Hypothalamus (tissue), 51 donors: ENCODE measurements at places on chromosomes 7 and 10.
A peak's percentile ranks its signal among the peaks of the same experiment; 100 is the strongest.

DNA sequence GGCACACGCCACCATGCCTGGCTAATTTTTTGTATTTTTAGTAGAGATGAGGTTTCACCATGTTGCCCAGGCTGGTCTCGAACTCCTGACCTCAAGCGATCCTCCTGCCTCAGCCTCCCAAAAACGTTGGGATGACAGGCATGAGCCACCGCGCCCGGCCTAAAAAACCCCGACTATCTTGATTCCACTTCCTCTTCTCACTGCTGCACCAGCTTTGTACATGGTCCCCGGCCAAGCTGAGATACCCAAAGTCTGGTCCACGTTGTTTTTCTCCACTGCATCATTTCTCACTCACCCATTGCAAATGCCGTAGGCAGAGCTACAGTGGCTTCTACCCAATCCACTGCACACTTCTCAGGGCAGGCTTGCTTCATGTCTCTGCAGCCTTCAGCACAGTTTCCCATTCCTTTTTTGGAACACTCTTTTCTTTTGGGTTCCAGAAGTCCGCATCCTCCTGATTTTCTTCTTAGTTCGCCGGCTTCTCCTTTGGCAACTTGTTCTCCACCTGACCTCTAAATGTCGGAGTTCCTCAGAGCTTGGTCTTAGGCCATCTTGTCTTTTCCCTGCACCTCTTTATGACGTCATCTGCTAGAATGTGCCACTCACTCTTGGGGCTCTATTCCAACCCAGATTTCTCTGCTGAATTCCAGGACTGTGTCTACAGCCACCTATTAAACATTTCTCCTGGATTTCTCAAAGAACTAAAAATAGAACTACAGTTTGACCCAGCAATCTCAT, 6.0 kb upstream of the GNB2 start:
- no peak for DNase-seq

GRCh38 chr7:64618785-64619456, 47.0 kb upstream of the ZNF107 start:
- DNase-seq = no peak

- DNase-seq = no peak
Measured at GRCh38 chr10:100163704-100164621, 21.9 kb downstream of the ERLIN1 start.

- no peak for DNase-seq
Measured at GRCh38 chr7:28296571-28297483, 115.5 kb upstream of the CREB5 start.

DNA sequence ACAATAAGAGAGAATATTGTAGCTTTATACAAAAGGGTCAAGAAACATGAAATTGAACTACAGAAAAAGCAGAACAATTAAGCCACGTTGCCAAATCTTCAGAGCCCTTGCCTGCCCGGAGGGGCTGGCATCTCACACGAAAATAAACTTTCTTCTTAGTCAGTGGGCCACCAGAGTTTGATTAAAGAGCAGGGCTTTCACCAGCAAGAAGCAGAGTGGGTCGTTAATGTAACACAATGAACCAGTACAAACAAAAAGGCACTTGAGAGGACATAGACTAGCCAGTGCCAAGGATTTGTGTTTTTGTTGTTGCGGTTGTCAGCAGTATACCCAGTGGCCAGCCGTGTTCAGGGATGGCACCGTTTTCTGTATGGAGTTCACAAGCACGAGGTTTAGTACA, 155.4 kb downstream of the NRP1 start:
- no peak for DNase-seq

DNA sequence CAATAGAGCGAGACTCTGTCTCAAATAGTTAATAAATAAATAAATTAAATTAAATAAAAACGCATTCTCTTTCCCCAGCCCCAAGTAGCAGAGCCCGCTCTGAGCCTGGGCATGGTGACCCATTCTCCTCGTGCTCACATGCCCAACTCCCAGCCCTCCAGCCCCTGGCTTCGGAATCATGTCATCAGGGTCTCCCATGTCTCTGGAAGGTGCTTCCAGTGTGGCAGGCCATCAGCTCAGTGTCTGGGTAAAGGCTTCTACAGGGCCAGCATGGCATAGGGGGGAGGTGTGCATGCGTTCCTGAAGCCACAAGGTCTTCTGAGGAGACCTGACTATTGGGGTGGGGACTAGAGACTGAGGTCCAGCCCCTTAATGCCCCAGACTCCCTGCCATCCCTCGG, 72.8 kb downstream of the ALOX5 start:
- DNase-seq = no peak

- DNase-seq = no peak
Measured at GRCh38 chr7:134078991-134079390, 48.1 kb upstream of the LRGUK start.

DNA sequence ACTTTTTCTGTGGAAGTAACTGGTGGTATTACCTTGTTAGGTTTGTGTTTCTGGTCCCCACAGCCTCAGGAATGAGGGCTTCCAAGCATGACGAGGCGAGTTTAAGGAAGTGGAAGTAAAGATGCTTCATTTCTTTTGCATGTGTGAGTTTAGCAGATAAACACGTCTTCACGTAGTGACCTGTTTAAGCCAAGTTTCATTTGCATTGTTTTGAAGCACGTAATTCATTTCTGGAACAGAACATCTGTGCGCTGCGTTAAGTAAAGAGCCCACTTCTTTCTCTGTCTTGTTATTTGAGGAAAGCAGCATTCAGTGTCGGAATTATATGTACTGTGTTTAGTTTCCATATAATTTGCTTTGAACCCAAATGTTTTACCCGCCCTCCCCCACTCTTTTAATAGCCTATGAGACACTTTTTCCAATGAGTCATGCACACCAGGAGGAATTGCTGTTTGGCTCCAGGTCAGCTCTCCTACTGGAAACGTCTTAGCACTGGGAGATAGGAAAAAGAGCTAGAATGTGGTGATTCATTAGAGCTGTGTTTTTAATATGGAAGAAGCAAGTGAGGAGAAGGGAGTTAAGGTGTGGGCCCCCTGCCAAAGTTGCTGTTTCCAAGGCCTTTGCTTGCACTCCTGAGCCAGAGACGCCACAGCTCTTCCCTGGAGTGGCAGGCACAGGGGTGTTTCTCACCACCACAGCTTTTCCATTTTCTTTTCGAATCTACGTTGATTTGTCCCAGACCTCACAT, 36.7 kb downstream of the BTBD16 start:
- no peak for DNase-seq

GRCh38 chr7:42493436-42494198, 256.6 kb upstream of the GLI3 start:
- DNase-seq = no peak

DNA sequence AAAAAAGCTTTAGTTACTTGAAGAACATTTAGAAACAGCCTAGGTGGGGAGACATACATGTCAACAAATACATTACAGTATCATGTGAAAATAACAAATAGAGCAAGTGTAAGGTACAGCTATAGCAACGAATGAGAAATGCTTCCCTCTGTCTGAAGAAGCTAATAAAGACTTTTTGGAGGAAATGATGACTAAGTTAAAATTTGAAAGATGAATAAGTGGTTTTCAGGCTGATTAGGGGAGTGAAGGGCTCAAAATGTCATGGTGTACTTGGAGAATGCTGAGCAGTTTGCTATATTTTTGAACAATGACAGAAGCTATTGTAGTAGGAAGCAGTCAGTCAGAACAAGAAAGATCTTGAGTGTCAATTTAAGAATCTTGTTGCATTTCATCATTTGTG, 2.8 kb upstream of the ARMC3 start:
- no peak for DNase-seq

DNA sequence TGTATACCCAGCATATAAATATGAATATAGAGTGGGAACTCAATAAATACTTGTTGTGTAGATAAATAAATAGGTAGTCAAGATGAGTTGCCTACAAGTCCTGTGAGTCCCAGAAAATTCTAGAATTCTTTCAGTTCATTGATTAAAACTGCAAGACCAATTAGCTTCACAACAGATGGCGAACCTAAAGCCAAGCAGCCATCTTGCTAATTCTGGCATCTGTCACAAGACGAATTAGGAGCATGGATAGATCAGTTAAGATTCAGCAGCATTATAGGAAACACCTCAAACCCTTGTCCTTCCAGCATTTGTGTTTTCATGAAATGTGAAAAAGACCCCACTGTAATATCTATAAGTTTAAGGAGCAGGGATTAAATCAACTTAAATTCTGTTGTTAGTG, 552.7 kb downstream of the MAGI2 start:
- no peak for DNase-seq

DNA sequence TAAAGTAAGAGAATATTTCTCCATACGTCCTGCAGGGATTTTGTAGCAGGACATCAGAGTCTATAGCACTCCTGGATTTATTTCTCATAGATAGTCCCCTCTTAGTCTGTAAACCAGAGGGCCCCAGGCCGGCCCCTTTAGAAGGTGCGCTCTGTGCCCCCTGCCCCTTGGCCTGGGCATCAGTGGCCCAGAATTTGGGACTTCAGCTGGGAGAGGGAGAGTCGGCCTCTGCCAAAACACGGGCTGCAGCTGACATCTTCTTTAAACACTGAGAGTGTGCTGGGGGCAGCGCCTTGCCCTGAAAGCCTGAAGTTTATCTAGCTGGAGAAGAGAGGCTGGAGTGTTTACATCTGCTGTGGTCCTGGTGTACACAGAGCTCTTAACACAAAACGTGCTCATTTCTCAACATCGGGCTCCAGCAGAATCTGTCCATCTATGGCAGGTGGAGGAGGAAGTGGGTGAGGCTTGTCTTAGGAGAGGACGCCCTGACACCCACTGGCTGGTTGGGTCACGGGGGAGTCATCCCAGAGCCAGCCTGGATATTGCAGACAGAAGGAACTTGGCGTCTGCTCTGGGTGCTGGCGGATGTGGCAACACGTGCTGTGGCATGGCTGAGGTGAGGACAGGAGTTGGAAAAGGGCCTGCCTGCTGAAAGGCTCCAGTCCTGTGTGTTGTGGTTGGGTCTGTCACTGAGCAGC, 5.0 kb upstream of the TACR2 start:
- DNase-seq = no peak

DNA sequence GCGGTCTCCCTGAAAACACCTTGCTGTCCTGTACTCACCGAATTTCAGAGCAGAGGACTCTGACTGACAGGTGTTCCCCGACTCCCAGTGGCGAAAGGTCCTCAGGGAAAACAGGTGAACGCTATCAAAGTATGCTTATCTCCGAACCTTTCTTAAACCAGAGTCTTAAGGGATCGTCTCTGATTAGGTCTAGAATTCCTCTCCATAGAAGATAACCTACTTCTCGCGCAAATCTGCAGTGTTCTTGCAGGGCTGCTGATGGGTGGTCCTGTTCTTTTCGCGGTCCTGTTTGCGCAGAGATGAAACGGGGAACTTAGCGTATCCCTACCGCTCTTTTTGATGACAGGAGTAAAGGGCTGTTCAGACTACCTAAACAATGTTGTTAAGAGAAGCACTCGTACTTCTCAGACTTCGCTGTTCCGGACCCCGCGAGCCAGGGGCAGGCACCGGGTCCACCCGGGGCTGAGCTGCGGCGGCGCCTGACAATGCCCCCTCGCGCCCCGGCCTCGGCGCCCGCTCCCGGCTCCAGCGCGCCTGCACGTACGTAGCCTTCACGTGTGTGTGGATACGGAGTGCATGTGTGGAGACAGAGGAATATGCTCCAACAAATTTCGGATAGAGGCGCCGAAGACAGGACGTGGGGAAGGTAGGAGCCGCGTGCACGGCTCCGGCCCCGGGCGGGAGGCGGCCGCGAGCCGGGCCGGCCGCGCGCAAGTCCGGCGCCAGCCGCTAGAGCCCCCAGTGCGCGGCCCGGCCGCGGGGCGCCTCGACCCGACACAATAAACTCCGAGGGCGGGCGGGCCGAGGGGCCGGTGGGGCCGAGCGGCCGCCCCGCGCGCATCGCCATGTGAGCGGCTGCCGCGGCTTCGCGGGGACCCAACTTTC, 766 bp upstream of the ZMYND11 start:
- DNase-seq = no peak

- peak; percentile 39 for DNase-seq
Measured at GRCh38 chr10:112792487-112793201, 157.4 kb upstream of the TCF7L2 start.

GRCh38 chr10:3239066-3239919, 66.7 kb upstream of the PITRM1 start:
- DNase-seq = peak; percentile 61

DNA sequence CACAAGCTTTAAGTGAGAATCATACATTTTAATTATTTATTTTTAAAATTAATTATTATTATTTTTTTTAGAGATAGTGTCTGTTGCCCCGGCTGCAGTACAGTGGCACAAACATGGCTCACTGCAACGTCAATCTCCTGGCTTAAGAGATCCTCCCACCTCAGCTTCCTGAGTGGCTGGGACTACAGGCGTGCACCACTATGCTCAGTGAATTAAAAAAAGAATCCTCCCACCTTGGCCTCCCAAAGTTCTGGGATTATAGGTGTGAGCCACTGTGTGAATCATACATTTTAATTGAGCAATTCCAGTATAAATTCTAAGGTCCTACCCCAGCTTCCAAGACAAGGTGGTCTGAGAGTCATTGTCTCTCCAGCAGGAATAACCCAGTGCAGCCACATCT, 172.4 kb downstream of the JAZF1 start:
- no peak for DNase-seq

DNA sequence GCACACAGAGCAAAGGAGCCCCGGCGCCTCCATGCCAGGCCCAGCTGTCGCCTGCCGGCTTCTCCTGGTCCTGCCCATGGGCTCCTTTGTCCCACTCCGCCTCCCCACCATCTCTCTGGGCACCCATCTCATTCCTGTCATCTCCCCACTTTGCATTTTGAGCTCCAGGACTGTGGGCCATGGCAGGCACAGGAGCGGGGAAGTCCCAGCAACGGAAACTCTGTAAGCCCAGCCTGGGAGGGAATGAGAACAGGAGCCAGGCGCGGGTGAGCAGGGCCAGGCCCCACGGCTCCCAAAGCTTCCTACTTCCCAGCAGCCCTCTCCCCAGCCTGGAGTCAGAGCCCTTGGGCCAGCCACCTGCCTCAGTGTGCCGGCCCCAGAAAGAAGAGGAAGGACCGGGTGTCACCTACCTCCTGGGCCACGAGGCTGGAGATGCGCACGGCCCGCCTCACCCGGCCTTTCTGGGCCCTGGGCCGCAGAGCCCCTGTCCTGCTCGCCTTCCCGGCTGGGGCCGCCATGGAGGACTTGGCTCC, 23.1 kb downstream of the KCNH2 start:
- DNase-seq = no peak

GRCh38 chr10:22230158-22230833, 12.5 kb upstream of the EBLN1 start:
- no peak for DNase-seq

DNA sequence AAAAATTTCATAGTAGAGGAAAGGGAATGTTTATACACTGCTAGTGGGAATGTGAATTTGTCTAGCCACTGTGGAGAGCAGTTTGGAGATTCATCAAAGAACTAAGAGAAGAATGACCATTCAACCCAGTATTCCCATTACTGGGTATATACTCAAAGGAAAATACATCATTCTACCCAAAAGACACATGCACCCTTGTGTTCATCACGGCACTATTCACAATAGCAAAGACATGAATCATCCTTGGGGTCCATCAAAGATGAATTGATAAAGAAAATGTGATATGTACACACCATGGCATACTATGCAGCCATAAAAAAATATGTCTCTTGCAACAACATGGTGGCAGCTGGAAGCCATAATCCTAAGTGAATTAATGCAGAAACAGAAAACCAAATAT, 825.7 kb downstream of the TNS3 start:
- DNase-seq = no peak

GRCh38 chr7:8773518-8773917, 340.1 kb downstream of the NXPH1 start:
- no peak for DNase-seq
